ENCODE measurements at places on chromosomes 5 and 9.

DNA sequence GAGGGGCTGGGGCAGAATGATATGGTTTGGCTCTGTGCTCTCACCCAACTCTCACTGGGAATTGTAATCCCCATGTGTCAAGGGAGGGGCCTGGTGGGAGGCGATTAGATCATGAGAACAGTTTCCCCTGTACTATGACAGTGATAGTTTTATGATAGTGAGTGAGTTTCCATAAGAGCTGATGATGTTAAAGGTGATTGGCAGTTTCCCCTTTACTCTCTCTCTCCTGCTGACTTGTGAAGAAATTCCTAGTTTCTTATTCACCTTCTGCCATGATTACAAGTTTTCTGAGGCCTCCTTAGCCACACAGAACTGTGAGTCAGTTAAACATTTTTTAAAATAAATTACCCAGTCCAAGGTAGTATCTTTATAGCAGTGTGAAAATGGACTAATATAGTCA lies 120.4 kb upstream of the CDH9 start:
- DNase-seq, result no peak

- DNase-seq, result no peak
Measured at GRCh38 chr9:34010979-34011378, 37.7 kb downstream of the UBAP2 start.

DNA sequence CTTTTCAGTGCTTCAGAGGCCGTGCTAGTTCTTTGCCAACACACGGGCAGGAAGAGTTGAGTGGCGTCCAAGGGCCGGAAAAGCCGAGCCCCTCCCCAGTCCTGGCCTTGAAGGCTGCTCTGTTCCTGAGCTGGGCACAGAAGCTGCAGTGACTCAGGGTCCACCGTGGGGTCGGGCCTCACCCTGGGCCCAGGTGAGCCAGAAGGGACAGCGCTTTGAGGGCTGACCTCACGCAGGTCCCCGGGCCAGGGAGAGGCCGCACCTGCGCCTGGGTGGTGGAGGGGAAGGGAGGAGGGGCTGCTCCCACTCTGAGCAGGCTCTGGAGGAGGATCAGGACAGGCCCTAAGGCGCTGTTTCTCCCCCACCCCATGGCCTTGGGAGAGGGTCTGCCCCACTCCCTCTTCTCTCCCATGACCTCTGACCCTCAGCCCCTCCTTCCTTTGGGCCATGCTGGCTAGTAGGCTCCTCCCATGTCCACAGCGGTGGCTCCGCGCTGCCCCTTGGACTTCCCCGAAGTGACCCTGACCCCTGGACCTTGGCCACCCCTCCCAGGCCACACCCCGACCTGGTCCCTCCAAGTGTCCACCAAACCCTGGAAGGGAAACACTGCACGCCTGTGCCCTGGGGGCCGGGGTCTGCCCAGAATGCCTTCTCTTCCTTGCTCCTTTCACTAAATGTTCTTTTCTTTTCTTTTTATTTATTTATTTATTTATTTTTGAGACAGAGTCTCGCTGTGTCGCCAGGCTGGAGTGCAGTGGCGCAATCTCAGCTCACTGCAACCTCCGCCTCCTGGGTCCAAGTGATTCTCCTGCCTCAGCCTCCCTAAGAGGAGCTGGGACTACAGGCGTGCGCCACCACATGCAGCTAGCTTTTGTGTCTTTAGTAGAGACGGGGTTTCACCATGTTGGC lies 19.7 kb upstream of the SLC6A19 start:
- no peak for DNase-seq

DNA sequence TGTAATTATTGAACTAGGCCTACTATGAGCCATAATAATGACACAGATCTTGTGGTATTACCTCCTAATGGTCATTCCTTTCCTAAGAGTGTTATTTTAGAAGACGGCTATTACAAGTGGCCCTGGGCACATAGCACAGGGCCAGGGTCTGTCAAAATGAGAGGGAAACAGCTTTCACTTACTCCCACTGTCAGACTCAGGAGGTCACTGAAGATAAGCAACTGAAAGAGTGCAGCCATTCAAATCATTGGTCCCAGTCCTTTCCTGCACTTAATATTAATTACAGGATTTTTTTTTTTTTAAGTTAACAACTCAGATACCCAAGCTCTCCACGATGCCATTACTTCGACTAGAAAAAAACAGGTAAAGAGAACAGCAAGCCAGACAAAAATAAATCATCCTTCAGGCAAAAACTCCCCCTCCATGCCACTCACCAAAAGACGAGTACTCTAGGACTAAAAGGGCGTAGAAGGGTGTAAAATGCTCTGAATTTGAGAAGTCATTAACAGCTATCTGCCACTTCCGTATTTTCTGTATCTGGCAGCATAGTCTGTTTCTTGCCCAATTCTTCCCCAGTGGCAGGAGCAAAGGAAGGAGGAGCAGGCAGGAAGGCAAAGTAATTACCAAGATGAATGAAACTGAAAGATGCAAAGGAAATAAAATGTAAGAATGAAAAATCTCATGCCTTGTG lies 87.4 kb downstream of the ZNF608 start:
- no peak for DNase-seq

GRCh38 chr9:6757132-6757455 lies 679 bp upstream of the KDM4C start:
- no peak for DNase-seq

- DNase-seq, result no peak
Measured at GRCh38 chr9:133367221-133367620, 8.6 kb downstream of the SURF4 start.

GRCh38 chr5:161546470-161547301 lies at the start of gene GABRB2:
Gene GABRB2, minus strand, starts transcription at chr5:161546725. Its CDS starts 82 bp downstream, at chr5:161546643.
- DNase-seq, result no peak

DNA sequence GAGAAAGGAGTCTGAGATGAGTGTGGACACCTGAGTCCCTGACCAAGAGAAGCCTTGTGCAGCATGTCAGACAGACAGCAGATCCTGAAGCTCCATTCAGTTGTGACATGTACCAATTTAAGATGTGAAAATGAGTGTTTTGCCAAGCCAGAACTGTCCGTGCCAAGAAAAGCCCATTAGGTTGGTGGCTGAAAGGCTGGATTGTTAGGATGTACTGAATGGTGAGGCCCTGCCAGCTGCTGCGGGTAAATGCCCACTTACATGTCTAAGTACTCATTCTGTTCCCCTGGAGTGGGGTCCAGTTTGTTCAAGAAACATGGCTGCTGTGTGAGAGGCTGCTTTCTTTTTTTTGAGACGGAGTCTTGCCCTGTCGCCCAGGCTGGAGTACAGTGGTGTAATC lies 14.6 kb downstream of the DAPK1 start:
- no peak for DNase-seq

DNA sequence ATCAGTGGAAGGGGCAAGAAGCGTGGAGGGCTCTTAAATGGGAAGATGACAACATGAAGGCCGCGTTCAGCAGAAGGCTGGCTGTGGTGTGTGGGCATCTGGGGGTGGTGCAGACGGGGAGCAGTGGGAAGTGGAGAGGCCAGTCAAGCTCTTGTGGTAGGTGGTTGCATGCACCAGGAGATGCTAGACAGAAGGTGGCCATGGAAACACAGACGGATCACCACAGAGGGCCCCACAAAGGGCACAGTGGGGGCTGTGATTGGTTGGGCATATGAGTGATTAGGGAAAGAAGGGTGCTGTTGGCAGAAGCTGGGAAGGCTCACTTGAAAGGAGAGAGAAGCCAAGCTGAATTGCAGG lies 14.7 kb downstream of the MTMR12 start:
- no peak for DNase-seq
